Glutamatergic neuron (in vitro differentiated cells): ENCODE measurements at places on chromosomes 1 and 21. TPM values are rescaled to one million over a fixed set of nuclear protein-coding genes. Genes with fewer than 3 reads are reported as not detected.

C4BPB gene
- total RNA-seq: not detected

TNFRSF8 gene
- not detected for total RNA-seq

LRRC71 gene
- total RNA-seq: not detected

LRRC8B gene
- 17.7 TPM for total RNA-seq

YTHDF2 gene
- total RNA-seq: 130 TPM

CYP4A22 gene
- 0.17 TPM for total RNA-seq

WLS gene
- total RNA-seq: 1.5 TPM

AIRE gene
- not detected for total RNA-seq

NTMT2 gene
- total RNA-seq: not detected

SNX7 gene
- total RNA-seq: 20.3 TPM

NBPF11 gene
- 8.9 TPM for total RNA-seq

CD2 gene
- total RNA-seq: not detected

SMIM1 gene
- 7.5 TPM for total RNA-seq

OR6K3 gene
- not detected for total RNA-seq

ZNF670 gene
- 10.7 TPM for total RNA-seq

VTCN1 gene
- not detected for total RNA-seq

DYNLT5 gene
- 1.4 TPM for total RNA-seq

RORC gene
- not detected for total RNA-seq

KRTAP22-1 gene
- total RNA-seq: not detected

GCSAML gene
- total RNA-seq: not detected

FCGR1A gene
- total RNA-seq: not detected

RABGAP1L gene
- 44.1 TPM for total RNA-seq

KIF14 gene
- total RNA-seq: 2.9 TPM

GJA9 gene
- total RNA-seq: not detected

AGMAT gene
- total RNA-seq: 0.22 TPM

MANEAL gene
- 112 TPM for total RNA-seq

NBPF4 gene
- total RNA-seq: not detected

ANGPTL3 gene
- total RNA-seq: not detected

PLA2G2F gene
- not detected for total RNA-seq

SLAMF7 gene
- not detected for total RNA-seq

NBPF3 gene
- total RNA-seq: 3.1 TPM

SERPINC1 gene
- not detected for total RNA-seq

OLIG2 gene
- total RNA-seq: 21.4 TPM

NPPB gene
- not detected for total RNA-seq

PCNX2 gene
- total RNA-seq: 44.5 TPM

CIART gene
- total RNA-seq: 4.7 TPM

OR2T33 gene
- total RNA-seq: not detected

FAM167B gene
- 2.5 TPM for total RNA-seq
